IMR-90 (cell line): ENCODE measurements at places on chromosomes 6 and 20.
A peak's percentile ranks its signal among the peaks of the same experiment; 100 is the strongest.

GRCh38 chr6:133705066-133705465, 183.8 kb upstream of the TCF21 start:
- DNase-seq, result peak; percentile 91

- peak; percentile 9 for DNase-seq
Observed at GRCh38 chr6:10373642-10374359, 41.1 kb downstream of the TFAP2A start.

DNA sequence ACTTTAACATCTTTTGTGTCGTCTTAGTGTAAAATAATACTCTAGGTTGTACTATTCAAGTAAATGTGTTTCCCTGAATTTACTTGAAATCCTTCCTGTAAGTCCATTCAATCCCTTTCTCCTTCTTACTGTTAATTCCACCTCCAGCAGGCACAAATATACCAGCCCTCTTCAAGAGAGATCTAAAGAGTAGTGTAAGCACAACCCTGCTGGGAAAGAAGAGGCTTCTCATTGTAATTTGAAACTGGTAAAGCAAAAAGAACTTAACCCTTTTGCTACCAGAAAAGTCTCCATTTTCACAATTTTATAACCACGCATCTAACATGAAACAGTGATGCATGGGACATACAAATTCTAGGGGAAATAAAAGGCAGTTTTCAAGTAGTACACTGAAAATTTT, at the start of gene BMP5:
TSS of gene BMP5 (minus strand) at position 191 of the 400 bp plus-strand sequence. CDS start 725 bp downstream, outside the sequence.
- no peak for DNase-seq

GRCh38 chr20:2692886-2693285, 306 bp downstream of the EBF4 start:
- no peak for DNase-seq

- DNase-seq, result no peak
Observed at GRCh38 chr20:50067018-50067417, 45.9 kb downstream of the UBE2V1 start.

GRCh38 chr20:41769592-41770018, 151.4 kb upstream of the CHD6 start:
- no peak for DNase-seq
